ENCODE measurements at places on chromosomes 4 and X.

- DNase-seq: no peak
Measured at GRCh38 chrX:52118262-52118661, 49.3 kb upstream of the MAGED4B start.

DNA sequence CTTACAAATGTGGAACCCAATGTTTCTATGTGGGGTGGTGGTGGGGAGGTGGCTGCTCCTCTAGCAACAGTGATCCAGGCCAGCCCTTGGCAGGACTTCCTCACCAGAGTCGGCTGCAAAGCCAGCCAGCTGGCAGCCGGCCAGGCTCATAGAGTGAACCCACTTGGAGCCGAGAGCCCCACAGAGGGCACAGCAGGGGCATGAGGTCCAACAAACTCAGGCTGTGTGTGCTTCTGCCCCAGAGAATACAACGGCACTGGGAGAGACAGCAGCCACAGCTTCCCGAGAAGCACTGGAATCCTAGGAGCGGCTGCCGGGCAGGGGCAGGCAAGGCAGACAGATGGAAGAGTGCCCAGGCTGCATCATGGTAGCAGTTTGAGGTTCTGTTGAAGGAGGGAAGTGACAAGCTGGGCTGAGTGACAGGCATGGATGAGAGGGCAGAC lies 23.5 kb upstream of the SOWAHD start:
- no peak for DNase-seq

DNA sequence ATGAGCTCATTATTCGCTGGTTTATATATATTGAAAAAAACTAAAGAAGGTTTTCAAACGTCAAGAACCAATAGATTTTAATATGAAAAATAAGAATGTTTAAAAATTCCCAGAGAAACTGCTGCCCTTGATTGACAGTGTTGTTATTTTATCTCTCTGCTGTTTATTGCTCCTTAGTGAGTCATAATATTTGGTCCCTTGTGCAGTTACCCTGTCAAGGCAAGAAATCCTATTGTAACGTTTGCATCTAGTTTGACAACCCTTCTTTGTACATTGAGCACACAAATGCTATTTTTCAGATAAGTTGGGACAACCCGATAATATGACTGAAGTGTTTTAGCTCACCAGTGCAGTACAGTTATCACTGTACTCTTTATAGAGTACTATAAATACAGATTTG lies 349.4 kb downstream of the CCSER1 start:
- no peak for DNase-seq

- DNase-seq: no peak
Measured at GRCh38 chr4:79184476-79184875, 141.4 kb downstream of the NAA11 start.

GRCh38 chrX:135984256-135984655 lies 979 bp upstream of the SLC9A6 start:
- DNase-seq: no peak

GRCh38 chrX:46739736-46740135 lies 19.2 kb downstream of the SLC9A7 start:
- no peak for DNase-seq

DNA sequence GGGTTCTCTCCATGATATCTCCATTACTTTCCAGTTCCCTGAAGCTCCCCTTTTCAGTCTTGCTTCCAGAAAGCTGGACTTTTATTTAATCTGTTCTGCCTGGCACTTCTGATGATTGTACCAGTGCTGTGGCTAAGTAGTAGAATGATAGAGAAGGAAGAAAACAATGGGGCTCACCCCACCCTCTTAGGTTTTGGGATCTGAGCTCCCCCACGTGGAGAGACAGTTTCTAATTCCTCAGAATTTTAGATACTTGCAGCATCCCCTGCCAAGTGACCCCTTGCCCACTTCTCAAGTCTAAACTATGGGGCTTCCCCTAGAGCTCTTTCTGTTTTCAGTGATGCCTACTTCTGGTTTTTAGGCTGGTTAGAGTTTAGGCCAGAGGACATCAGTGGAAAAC lies 73.9 kb downstream of the GC start:
- DNase-seq: no peak

- DNase-seq: peak; percentile 49
Measured at GRCh38 chr4:38069271-38069760, 109.1 kb downstream of the PTTG2 start.
